Cortex of kidney (tissue), 1 donor: ENCODE measurements at places on chromosomes 3 and 15.

DNA sequence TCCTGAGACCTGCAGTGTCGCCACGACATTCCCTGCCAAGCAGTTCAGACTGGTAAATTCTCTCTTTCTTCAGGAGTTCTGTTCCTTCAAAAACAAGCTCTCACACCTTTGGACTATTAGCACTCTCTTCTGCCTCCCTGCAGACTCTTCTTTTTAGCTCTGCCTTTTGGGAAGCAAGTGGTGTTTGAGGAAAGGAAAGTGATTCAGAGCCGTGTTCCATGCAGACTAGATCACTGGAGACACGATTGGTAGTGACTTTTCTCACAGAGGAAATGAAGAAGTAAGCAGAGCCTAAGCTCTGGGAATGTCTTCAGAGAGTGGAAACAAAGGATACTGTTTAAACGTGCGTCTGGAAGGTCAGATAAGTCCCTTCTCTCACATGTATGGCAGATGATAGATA, 270.6 kb upstream of the TPRG1 start:
- DNase-seq, result no peak

DNA sequence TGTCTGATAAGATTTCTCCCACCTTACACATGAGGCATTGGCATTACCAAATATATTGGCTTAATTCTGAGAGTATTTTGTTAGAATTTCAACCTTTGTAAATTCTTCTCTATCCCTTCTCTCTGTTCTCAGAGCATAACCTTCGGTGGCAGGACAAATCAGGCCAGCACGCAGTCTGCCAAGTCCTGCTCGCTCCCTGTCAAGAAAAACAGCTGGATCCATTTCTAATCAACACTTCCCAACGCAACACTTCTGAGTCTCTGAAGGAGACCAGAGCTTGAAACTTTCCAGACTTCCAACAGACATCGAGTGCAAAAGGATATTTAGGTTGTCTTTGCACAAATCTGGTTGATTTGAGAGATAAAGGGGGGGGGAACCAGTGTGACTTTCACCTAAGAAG, 125.7 kb downstream of the SV2B start:
- DNase-seq, result no peak

- no peak for DNase-seq
These were observed 38.8 kb upstream of the TIMP4 start for GRCh38 chr3:12197475-12197874.

DNA sequence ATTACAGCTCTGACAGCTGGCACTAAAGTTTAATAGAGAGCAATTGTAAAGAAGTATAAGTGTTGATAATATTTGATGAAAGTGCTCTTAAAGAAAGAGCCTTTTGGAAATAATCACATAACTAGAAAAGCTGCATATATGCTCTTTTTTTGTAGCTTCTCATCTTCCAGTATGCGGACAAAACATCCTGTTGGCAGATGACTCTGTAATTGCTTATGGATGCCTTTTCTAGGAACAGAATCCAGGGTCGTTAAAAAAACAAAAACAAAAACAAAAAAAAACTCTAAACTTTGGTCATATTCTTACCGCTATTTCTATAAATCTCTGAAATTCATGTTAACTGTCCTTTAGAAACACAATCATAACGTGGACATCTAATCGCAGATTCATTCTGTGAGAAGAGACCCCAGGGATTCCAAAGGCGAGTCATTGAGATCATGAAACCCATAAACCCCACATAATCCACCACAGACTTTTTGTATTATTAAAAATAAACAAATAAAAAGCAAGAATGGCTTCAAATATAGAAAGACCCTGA, 109.8 kb downstream of the EPHA3 start:
- no peak for DNase-seq

- no peak for DNase-seq
These were observed 281.7 kb upstream of the ROPN1 start for GRCh38 chr3:124273651-124274050.

GRCh38 chr3:31629054-31629453, 96.3 kb downstream of the STT3B start:
- no peak for DNase-seq

DNA sequence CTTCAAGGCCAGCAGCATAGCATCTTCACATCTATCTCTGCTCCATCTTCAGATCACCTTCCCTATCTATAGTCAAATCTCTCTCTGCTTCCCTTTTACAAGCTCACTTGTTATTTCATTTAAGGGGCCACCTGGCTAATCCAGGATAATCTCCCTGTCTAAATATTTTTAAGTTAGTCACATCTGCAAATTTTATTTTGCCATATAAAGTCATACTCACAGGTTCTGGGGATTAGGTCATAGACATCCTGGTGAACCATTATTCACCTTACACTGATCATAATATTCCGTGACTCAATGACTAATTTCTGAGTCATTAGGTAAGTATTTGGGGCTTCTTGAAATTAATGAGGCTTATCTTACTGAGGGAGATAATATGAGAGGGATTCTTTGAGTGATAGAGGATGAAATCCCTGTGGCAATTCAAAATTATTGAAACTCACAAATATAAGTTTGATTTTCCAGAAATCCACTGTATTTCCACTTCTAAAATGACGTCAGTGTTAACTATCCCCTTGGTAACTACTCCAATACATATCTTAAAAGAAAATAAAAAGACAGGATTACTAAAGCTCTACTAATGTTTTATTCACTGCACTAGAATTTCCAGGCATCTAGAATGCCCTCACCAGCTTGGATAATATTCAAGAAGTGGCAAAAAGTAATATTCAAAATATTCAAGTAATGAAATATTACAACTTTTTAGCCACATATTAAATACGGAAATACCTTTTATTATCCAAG, 93.7 kb upstream of the RBMS3 start:
- DNase-seq, result no peak

DNA sequence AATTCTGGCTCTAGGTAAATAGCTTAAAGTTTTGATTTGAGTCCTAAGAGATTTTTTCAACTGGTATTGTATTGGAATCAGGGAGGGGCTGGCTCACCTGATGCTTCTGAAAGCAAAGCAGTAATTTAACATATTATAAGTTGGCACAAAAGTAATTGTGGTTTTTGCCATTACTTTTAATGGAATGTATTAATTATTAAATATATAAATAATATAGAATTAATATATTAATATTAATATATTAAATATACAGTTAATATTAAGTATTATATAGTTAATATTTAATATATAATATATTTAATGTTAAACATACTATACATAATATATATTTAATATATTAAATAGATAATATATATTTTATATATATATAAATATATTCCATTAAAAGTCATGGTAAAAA, 10.4 kb downstream of the RSRC1 start:
- no peak for DNase-seq

- DNase-seq, result no peak
These were observed 149.9 kb downstream of the NEK10 start for GRCh38 chr3:27219127-27219845.

DNA sequence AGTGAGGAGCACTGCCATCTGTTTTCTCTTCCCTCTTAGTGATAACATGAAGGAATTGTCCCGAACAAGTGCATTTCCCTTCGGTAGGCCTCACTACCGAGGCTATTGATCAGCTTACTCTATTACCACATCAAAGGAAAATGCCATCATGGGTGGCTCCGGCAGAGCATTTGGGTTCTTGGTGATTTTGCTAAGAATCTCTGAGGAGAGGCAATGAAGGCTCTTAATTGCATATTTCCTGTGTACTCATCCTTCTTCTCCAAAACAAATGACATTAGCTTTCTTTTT, 35.3 kb downstream of the CHRD start:
- DNase-seq, result no peak

- DNase-seq, result no peak
These were observed 603 bp downstream of the SCAPER start for GRCh38 chr15:76904461-76905012.

GRCh38 chr15:83571820-83572707, 81.9 kb upstream of the ADAMTSL3 start:
- DNase-seq, result no peak

DNA sequence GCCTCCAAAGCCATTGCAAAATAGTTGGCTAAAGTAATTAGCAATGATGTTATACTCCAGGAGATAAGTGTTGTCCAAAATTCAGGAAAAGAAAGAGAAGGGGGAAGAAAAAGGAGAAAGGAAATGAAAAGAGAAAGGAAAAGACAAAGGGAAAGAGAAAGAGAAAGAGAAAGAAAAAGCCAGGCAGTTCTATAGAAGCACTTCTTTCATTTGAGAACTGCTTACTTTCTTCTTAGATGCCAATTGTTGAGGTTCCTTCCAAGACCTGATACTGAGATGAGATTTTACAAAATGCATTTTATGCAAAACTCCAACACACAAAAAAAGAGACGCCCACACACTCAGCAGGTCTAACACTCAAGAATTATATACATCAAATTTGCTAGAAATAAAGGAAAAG, 298.4 kb downstream of the KCNH8 start:
- no peak for DNase-seq

DNA sequence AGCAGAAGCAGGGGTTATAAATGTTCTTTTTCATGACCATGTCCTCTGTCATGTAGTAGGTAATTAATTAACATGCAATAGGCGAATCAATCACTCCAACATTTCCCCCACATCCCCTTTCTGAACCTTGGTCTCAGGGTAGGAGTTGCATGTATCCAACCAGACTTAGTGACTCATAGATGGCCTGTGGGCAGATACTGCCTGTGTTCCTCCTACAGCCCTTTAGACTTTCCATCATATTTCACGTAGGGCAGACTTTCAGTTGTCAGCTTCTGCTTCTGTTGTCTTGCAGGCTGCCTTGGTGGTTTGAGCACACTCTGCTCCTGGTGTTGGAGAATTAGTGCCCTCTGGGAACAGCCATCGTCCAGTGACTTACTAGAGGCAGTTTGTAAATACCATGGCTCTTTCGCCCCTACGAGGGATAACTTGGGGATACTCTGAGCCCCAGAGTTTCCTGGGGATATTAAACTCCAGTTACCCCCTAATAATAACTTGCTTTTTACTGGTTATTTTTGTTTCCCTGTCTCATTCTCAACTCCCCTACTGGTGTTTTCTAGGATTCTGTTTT, 244.4 kb downstream of the EDEM1 start:
- DNase-seq, result no peak

- no peak for DNase-seq
These were observed 43.9 kb downstream of the GABRA5 start for GRCh38 chr15:26910715-26911114.

DNA sequence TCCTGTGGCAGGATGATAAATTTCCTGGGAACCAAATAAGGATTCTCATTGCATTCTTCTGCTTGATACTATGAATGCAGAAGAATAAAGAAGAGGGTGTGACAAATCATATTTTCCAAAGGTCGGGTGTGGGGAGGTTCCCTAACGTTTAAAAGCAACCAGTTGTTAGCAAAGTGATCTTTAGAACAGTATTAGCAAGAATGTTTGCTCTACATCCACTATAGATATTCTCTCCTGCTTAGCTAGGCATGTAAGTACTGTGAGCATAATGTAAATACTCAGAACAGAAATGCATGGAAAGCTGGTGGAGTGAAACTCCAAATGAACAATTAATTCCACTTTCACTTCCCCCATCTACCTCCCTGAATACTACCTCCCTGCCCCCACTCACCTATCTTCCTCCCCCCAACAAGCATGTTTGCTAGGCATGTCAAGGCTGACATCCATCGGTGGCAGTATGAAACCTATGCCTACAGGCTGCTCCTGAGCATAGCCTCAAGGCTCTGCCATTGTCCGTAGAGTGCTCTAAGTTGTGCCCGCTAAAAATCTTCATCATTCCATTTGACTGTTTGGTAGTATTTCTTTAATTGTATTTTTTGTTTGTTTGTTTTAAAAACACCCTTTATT, 329.7 kb downstream of the TIGIT start:
- no peak for DNase-seq

GRCh38 chr15:89149501-89150101, 61.3 kb downstream of the ABHD2 start:
- DNase-seq, result no peak

GRCh38 chr3:77605308-77605707, 565.4 kb downstream of the ROBO2 start:
- no peak for DNase-seq

GRCh38 chr3:197000211-197000610, 29.4 kb downstream of the MELTF start:
- DNase-seq, result no peak

- DNase-seq, result no peak
These were observed 24.4 kb downstream of the NR2F2 start for GRCh38 chr15:96354731-96355567.

GRCh38 chr3:8841472-8841871, 72.1 kb upstream of the OXTR start:
- no peak for DNase-seq

DNA sequence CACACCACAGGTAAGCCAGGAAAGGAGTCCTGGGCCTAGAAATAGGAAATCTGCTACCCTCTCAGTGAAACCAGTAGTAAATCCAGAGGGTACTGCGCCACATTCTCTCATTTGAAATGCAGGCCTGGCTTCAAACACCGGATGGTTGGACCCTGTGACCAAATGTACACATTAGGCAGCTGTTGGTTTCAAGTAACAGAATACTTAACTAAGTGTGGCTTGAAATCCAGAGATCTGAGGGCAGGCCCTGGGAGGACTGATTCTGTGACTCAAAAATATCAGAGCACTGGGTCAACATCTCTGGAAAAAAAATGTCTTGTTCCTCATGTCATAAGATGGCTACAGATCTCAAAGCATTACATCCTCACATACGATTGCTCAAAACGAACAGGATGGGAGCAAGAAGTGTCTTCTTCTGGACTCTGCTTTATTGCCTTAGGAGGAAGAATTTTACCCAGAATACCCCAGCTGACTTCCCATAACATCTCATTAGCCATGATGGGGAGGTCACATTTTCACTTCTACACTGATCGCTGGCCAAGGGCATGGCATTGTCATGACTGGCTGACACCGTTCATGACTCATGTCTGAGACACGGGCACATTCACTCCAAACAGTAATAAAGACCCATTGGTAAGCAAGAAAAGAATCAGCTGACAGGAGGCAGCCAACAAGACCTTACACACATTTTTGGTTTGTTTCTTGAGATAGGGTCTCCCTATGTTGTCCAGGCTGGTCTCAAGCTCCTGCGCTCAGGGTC, 166.0 kb downstream of the ARRDC4 start:
- no peak for DNase-seq

DNA sequence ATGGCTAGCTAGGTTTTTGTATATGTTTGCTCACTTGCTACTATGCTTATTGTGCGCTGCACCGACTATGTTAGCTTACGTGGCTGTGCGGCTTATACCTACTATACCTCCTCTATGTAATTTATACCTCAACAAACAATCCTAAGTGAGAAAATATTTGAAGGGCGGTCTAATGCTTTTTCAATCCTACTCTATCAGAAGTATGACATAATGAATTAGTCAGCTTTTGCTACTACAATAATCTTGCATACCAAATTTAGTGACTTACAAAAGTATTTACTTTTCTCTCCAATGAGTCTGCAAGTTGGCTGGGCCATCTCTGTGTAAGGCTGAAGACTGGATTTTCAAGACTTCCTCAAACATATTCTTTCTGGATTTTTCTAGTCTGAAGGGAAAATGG, 391.2 kb upstream of the NECTIN3 start:
- no peak for DNase-seq

GRCh38 chr15:76208786-76209424, 102.4 kb downstream of the ETFA start:
- DNase-seq, result no peak

- no peak for DNase-seq
These were observed 11.2 kb upstream of the KBTBD12 start for GRCh38 chr3:127903611-127904375.
